ENCODE measurements at places on chromosomes 7 and 10.
A peak's percentile ranks its signal among the peaks of the same experiment; 100 is the strongest.

- DNase-seq: no peak
Observed at GRCh38 chr7:127578711-127579275, 6.6 kb downstream of the GCC1 start.

- no peak for DNase-seq
Observed at GRCh38 chr10:21811245-21811585, 192.3 kb downstream of the DNAJC1 start.

GRCh38 chr10:126432507-126432906, 44.2 kb upstream of the ADAM12 start:
- no peak for DNase-seq

DNA sequence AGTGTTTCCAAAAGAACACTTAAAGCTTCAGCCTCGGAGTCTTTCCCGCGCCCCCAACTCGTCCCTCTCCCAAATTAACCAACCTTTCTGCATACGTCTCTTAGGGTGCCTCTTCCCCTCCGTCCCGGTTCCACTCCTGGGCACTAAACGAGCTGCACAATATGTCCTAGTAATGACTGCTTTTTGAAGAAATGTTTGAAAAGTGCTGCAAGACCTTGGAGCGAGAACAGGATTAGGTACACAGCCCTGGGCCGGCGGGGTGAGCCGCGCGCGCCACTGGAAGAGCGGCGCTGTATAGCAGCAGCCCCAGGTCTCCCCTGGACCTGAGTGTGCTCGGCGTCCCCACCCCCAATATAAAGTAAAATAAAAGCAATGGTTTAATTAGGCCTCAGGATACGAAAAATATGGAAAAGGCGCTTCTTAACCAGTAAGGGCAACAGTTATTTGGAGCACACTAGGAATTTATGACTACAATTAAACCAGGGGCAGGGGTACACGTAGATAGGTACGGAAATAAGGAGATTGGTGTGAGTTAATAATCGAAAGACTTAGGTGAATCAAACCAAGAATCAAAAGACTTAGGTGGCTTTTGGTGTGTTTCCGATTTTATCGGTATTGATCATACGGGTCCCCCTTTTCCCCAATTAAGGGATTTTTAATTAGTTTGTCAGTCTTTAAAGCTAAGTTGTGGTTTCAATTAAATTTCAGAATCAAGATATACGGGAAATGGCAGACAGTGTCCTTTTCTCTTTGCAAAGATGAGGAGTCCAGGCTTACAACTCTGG, 1.9 kb downstream of the TET1 start:
- no peak for DNase-seq

DNA sequence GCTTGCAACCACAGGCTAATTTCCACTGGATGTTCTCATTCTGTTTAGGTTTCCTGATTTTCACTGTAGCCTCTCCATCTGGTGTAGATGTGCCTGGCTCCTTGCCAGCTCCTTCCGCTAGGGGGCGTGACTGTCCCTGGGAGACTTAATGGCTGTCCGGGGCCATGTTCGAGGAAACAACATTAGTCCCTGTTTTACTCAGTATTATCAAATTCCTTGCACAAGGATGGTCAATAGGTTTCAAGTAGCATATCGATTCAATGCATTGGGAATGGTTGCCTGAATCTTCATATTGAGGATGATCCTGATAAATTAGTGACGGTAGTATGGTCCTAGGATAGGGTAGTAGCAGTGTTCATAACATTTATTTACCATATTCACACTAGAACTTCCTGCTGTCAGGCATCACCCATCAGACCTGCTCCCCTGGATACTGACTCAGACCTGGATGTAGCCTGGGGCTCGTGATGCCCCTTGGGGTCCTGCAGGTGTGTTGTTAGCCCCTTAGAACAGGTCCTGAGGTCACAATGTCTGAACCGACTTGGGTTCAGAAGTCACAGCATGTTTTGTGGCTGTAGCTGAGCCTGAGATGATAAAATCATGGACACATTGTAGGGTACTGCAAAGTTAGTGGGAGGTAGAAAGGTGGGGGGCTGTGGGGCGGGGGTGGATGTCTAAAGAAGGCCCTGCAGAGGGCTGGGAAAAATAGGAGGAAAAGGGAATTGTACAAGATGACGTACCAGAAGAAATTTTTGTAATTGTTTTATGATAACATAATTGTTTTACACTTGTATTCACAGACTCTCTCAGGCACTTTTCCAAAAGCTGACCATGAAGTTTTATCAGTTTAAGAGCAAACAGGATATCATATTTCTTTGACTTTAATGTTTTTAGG, 8.9 kb upstream of the EXOC6 start:
- DNase-seq: peak; percentile 40

- DNase-seq: no peak
Observed at GRCh38 chr7:75971961-75972763, 22.2 kb downstream of the TMEM120A start.

DNA sequence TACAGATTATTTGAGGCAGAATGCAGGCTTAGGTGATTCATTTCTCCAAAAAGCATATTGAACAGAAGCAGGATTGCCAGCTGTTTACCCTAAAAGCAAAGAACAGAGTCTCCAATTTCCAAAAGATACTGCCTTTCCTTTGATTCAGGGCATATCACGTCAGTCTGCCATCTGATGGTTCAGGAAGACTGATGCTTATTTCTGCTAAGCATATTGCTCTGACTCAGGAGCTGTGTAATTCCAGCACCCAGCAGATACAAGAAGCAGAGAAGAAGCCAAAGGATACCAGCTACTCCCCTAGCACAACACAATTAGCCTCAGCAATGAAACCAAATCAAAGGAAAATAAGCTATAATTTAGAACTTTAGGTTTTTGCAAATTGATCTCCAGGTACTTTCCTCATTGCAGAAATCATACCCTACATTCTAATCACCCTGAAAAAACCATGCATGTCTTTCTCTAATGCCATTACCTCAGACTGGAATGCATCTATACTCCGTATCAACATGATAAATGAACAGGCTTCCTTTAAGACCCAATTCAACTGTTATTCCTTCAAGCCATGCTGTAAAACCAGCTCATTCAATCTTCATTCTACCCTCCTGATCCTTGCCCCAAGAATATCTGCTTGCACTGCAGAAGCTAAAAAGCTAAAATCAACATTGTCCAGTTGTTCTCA, 55.1 kb downstream of the ABI1 start:
- no peak for DNase-seq

- no peak for DNase-seq
Observed at GRCh38 chr10:72066318-72067284, 21.8 kb downstream of the SPOCK2 start.

DNA sequence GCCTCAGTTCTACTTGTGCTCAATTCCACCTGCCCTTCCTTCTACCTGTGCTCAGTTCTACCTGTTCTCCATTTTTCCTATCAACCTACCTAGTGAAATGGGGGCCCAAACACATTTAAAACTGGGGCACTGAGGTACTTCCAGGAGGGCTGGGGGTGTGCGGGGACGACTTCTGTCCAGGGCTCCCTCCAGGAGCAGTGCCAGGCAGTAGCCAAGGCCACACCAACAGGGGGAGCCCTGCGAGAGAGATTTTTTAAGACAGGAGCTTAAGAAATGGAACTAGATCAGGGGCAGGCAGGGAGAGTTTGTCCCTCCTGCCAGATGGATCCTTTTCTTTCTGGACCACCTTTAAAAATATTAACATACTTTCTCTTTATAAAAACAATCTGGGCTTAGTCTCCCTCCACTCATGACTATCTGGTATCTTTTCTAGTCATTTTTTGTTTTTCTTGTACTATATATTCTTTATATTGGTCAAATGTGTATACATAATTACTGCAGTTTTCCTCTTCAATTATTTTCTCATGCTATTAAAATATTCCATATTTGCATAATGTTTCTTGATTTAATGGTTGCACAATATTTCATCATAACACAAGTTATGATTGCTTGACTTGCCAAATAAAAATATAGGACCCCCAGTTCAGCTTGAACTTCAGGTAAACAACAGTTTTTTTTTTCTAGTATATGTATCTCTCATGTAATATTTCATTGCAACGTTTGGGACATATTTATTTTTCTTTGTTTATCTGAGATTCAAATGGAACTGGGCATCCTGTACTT, 47.3 kb upstream of the INSYN2A start:
- peak; percentile 15 for DNase-seq

- DNase-seq: no peak
Observed at GRCh38 chr10:80609331-80609730, 71.6 kb downstream of the SH2D4B start.

GRCh38 chr10:35343739-35344138, 7.4 kb downstream of the CCNY start:
- DNase-seq: no peak

GRCh38 chr10:112375721-112376395, 1.9 kb downstream of the ACSL5 start:
- peak; percentile 62 for DNase-seq

GRCh38 chr7:33779216-33779615, 126.1 kb upstream of the BMPER start:
- DNase-seq: no peak

- no peak for DNase-seq
Observed at GRCh38 chr10:132963430-132963960, 21.1 kb upstream of the CFAP46 start.

DNA sequence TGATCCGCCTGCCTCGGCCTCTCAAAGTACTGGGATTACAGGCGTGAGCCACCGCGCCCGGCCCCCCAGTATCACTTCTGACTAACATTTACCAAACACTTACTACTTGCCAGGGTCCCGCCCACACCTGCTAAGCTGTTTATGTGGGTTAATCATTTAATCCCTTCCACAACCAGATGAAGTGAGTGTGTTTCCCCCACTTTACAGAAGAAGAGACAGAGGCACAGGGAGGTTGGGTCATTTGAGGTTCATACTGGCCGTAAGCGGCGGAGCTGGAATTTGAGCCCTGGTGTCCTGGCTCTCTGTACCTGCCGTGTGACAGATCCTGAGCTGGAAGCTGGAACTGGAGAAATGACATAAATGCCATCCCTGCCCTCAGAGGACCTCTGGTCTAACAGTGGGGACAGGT, 15.1 kb upstream of the VPS37D start:
- no peak for DNase-seq

GRCh38 chr7:47543714-47544113, 38.2 kb downstream of the TNS3 start:
- no peak for DNase-seq

DNA sequence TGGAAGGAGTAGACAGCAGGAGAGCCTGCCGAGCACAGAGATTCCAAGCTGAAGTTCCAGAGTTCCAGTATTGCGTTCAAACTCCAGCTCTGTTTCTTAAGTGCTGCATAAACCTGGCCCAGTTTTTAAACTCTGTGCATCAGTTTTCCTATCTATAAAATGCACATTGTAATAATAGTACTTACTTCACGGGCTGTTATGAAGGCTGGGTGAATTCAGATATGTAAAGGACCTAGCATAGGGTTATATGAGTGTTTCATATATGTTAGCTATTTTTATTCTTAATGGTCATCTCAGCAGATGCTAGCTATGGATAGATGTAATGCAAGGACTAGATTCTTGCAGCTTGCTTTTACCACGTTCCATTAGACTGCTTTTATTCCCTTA, 293.1 kb upstream of the SEMA3C start:
- no peak for DNase-seq

DNA sequence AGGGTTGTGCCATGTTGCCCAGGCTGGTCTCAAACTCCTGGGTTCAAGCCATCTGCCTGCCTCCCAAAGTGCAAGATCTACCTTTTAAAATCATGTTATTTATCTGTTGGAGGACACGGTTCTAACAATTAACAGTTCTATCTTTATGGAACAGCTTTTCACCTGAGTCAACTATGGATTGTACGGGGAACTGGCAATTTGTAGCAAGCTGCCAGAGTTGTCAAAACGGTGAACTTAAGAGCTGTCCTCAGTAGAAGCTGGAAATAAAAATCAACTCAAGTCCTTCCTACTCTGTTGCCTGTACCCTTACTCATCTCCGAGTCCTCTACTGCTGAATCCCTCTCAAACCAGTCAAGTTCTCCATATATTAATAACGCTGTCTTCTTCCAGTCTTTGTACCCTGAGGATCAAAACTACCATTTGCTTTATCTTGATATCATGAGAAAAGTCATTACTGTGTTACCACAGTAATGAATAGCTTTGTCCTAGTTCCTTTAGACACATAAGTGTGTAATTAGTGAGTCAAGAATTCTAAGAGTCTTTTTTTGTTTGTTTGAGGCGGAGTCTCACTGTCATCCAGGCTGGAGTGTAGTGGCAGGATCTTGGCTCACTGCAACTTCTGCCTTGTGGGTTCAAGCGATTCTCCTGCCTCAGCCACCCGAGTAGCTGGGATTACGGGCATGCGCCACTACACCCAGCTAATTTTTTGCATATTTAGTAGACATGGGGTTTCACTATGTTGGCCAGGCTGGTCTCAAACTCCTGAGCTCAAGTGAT, 28.2 kb downstream of the HBP1 start:
- no peak for DNase-seq

DNA sequence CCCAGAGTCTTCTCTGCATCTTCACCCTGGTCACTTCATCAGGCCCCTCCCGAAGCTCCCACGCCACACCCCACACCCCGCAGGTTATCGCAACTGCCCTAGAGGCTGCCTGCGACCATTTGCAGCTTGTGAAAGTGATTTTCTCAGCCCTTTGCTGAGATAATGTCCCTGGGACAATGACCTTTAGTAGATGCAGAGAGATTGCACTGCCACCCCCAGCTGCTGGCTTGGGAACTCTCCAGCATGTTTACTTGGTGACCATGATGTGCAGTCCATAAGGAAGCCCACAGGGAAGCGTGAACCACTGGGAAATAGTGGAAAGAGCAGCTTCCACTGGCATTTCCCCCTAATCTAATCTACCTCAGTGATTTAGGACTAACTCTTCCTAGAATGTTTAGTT, 97.3 kb downstream of the WNT2 start:
- no peak for DNase-seq

GRCh38 chr10:21191512-21191911, 294.4 kb upstream of the NEBL start:
- DNase-seq: no peak

DNA sequence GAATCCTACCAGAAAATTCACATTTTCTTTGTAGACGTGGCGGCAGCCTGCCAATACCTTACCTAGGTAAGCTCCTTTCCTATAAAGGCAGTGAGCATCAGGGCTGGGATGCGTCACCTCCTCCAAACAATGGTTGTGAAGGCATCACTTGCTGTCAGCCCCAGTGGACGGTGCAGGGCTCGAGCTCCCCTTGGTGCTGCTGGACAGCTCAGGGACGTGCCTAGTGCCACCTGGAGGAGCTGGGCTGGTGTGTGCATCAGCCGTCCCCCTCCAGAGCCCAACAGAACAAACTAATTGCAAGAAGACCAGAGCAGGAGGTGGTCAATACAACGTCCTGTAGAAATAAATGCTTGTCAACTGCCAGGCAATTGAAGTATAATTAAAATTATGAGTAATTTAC, 517.5 kb upstream of the FOXK1 start:
- no peak for DNase-seq

- DNase-seq: no peak
Observed at GRCh38 chr7:108283252-108283651, 153.1 kb upstream of the LAMB4 start.

DNA sequence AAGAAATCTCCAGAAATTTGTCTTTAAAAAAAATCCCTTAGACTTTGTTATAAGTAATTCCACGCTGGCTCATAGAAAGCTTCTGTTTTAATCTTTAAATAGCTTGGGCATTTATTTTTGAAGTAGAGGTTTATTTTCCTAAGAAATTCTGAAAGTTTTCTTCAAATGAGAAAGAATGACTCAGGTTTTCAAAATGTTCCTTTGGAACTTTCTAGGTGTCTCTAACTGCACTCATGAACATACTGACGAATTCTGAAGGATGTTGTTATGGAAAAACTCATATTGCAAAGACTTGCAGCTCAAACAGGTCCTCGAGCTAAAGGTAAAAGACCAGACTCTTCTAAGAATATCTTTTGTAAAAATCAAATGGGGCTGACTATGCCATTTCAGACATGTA, 10.7 kb downstream of the DGKI start:
- no peak for DNase-seq
